ENCODE measurements at places on chromosomes 4 and X. TPM values are rescaled to one million over a fixed set of nuclear protein-coding genes. Genes with fewer than 3 reads are reported as not detected.

Gene DUX4
- total RNA-seq: not detected

Gene MAGEC2
- total RNA-seq: not detected

Gene HTN3
- not detected for total RNA-seq

Gene WNK3
- total RNA-seq: not detected

Gene RNF212
- total RNA-seq: not detected

GRCh38 chr4:112416464-112416863 is 99.5 kb downstream of the NEUROG2 start:
- DNase-seq: no peak
- no peaks in the 10 kb centered on the region for H3K36me3 ChIP-seq
- H3K4me1 ChIP-seq: no peaks in the 10 kb centered on the region
- H3K4me3 ChIP-seq: no peak overlapping the region
- no peak overlapping the region for H3K27ac ChIP-seq

DNA sequence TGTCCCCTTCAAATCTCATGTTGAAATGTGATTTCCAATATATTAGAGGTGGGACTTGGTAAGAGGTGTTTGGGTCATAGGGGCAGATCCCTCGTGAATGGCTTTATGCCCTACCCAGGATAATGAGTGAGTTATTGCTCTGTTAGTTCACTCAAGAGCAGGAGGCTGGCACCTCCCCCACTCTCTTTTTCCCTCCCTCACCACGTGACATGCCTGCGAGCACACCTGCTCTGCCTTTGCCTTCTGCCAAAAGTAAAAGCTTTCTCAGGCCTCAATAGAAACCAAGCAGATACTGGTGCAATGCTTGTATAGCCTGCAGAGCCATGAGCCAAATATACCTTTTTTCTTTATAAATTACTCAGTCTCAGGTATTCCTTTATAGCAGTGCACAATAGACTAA is 286.3 kb upstream of the UGT8 start:
- H3K4me3 ChIP-seq: no peak overlapping the region
- H3K4me1 ChIP-seq: no peaks in the 10 kb centered on the region
- no peaks in the 10 kb centered on the region for H3K27me3 ChIP-seq
- no peaks in the 10 kb centered on the region for H3K36me3 ChIP-seq
- no peak overlapping the region for H3K27ac ChIP-seq

- H3K4me3 ChIP-seq: no peak overlapping the region
- no peaks in the 10 kb centered on the region for H3K27me3 ChIP-seq
- no peak overlapping the region for H3K27ac ChIP-seq
- no peaks in the 10 kb centered on the region for H3K4me1 ChIP-seq
These were observed 27.2 kb downstream of the OCIAD1 start for GRCh38 chr4:48858130-48858529.

DNA sequence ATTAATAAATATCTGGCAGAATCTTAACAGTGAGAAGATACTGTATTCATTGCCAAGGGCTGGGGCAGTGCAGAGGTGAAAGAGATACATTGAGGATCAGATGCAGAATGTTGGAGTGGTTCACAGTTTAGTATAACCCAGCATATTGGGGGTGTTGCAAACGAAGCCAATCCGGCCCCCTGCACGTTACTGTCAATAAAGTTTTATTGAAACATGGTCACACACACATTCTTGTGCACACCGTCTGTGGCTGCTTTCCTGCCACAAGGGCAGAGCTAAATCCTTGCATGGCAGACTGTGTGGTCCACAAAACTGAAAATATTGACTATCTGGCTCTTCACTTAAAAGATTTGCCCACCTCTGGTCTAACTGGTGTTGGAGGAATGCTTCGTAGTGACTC is 119.7 kb downstream of the SHOX start:
- no peaks in the 10 kb centered on the region for H3K4me1 ChIP-seq
- DNase-seq: no peak
- no peak overlapping the region for H3K27ac ChIP-seq
- no peak overlapping the region for H3K4me3 ChIP-seq

DNA sequence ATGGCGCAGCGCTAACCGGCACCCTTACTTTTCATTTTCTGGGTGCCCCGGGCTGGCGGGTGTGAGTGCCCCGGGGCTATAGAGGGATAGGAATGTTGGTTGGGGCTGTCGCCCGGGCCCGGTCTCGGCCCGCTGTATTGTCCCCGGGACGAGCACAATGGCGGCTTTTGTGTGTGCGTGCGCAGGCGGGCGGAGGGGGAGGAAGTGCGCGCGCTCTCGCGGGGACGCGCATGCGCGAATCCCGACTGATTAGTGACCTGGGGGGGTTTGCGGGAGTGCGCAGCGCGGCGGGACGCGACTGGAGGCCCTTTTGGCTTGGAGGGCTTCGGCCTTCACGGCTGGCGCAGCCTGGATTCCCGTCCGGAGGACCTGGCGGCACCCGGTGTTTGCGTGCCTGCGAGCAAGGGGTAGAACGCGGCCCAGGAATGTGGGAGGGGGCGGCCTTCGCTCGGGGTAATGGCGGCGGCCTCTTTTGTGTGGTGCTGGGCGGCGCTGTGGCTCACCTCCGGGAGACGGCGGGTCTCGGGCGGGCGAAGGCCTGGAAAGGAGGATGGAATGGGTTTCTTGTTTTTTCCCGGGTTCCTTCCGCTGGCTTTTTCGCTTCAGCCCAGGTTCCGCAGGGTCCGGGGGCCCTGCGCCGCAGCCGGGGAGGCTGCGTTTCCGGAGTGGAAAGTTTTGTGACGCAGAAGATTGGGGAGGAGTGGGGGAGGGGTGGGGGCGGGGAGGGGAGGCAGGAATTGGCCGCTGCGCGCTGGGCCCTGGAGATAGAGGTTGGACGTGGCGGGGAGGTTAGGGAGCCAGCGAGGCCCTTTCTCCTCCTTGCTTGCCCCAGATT is 618 bp downstream of the DDX3X start:
- H3K4me1 ChIP-seq: peaks cover 17% of the 10 kb centered on the region
- peak overlapping the region; percentile 78 for H3K4me3 ChIP-seq
- peak overlapping the region; percentile 97 for H3K27ac ChIP-seq
- H3K27me3 ChIP-seq: no peaks in the 10 kb centered on the region

GRCh38 chrX:12425496-12425895 is 287.2 kb downstream of the FRMPD4 start:
- no peak for DNase-seq
- no peaks in the 10 kb centered on the region for H3K4me1 ChIP-seq
- H3K27ac ChIP-seq: no peak overlapping the region
- H3K4me3 ChIP-seq: no peak overlapping the region

- no peak for DNase-seq
- H3K27ac ChIP-seq: peak overlapping the region; percentile 90
- peak overlapping the region; percentile 98 for H3K4me3 ChIP-seq
- no peaks in the 10 kb centered on the region for H3K27me3 ChIP-seq
- no peaks in the 10 kb centered on the region for H3K4me1 ChIP-seq
These were observed 804 bp downstream of the OSTC start for GRCh38 chr4:108651014-108651791.

GRCh38 chr4:1325681-1326635 is 21.1 kb upstream of the UVSSA start:
- H3K36me3 ChIP-seq: no peaks in the 10 kb centered on the region
- no peaks in the 10 kb centered on the region for H3K27me3 ChIP-seq
- DNase-seq: no peak
- no peak overlapping the region for H3K27ac ChIP-seq
- no peak overlapping the region for H3K4me3 ChIP-seq
- no peaks in the 10 kb centered on the region for H3K4me1 ChIP-seq

GRCh38 chr4:89491761-89492160 is 184.2 kb upstream of the GPRIN3 start:
- DNase-seq: no peak
- H3K4me1 ChIP-seq: no peaks in the 10 kb centered on the region
- no peaks in the 10 kb centered on the region for H3K27me3 ChIP-seq
- no peak overlapping the region for H3K4me3 ChIP-seq
- H3K36me3 ChIP-seq: no peaks in the 10 kb centered on the region
- no peak overlapping the region for H3K27ac ChIP-seq

Measured in Panc1 (cell line).